Keratinocyte (primary cell): ENCODE measurements at places on chromosomes 6 and 20. TPM values are rescaled to one million over a fixed set of nuclear protein-coding genes. Genes with fewer than 3 reads are reported as not detected.

DNA sequence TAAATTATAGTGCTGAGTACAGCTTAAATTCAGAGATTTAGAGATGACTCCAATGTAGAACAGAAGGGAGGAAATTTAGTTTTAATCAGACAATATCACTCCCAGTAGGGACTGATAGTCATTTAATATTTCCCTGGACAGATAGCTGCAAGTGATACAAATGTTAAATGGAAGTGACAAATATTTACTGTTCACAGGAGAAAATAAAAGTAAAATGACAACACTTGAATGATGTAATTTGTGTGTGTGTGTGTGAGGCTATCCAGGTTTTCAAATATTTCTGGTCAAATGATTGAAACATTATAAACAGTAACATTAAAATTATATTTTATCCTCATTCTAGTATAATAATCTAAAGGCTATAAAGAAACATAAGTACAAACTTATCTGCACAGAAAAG lies 220.3 kb upstream of the THEMIS start:
- no peaks in the 10 kb centered on the region for H3K4me1 ChIP-seq
- DNase-seq, result no peak
- H3K36me3 ChIP-seq, result no peaks in the 10 kb centered on the region
- no peak overlapping the region for H3K27ac ChIP-seq
- no peak overlapping the region for H3K4me3 ChIP-seq

DNA sequence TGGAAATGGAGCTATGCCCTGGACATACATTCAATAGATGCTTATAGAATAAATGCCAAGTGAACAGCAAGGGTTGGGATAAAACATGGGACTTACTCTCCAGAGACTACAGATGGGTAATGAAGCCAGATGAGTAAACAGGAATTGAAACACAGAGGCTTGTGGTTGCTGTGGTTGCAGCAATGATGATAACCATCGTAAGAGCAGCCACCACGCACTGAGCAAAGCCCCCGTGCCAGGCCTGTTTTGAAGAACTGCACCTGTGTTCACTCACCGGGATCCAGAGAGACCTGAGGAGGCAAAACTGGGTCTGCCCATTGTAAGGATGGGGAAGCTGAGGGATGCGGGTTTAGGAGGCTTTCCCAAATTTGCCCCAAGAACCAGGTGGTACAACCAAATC lies 431.1 kb upstream of the CDH4 start:
- peaks cover 3% of the 10 kb centered on the region for H3K27me3 ChIP-seq
- H3K36me3 ChIP-seq, result no peaks in the 10 kb centered on the region
- no peaks in the 10 kb centered on the region for H3K4me1 ChIP-seq

GRCh38 chr6:16764188-16764950 lies 3.1 kb upstream of the ATXN1 start:
- no peak overlapping the region for H3K4me3 ChIP-seq
- H3K36me3 ChIP-seq, result no peaks in the 10 kb centered on the region
- no peaks in the 10 kb centered on the region for H3K27me3 ChIP-seq
- DNase-seq, result no peak
- H3K4me1 ChIP-seq, result peaks cover 35% of the 10 kb centered on the region

GRCh38 chr6:28977341-28978132 lies 27.6 kb downstream of the ZNF311 start:
- DNase-seq, result no peak
- peaks cover 21% of the 10 kb centered on the region for H3K4me1 ChIP-seq
- peak overlapping the region; percentile 23 for H3K4me3 ChIP-seq
- H3K27ac ChIP-seq, result peak overlapping the region; percentile 94

GRCh38 chr6:86937219-86938079 lies at the start of gene HTR1E:
Gene HTR1E (plus strand): TSS chr6:86937528. CDS start chr6:87015335, 77,807 bp downstream.
- no peaks in the 10 kb centered on the region for H3K36me3 ChIP-seq
- H3K27me3 ChIP-seq, result peaks cover 18% of the 10 kb centered on the region
- no peak within 1 kb of the TSS for H3K4me3 ChIP-seq

DNA sequence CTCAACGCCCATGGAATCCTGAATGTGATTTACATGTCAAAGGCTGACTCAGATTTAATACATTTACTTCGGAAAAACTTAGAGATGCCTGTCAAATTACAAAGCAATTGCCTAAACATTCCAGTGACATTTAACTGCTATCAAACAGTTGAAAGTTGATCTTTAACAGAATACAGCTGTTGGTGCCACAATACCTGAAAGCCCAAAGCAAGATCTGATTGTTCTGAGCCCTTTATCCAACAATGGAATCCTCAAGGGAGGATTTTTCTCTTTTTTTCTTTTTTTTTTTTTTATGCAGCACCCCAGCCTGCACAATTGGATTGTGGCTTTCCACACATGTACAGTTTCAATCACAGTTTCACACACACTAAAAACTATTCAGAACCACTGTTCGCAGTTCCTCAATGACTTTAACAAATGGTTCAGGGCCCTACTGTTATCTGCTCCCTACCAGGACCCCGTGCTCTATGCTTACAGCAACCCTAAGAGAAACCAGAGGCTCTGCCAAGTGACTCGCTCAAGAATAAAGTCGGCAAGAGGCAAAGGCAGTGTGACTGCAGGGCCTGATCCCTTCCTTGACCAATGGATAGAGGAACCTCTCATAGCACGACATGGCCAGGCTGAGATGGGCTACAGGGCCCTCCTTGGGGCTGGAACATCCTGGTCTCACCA lies 33.3 kb downstream of the EPB41L2 start:
- no peaks in the 10 kb centered on the region for H3K36me3 ChIP-seq
- H3K4me3 ChIP-seq, result no peak overlapping the region
- no peaks in the 10 kb centered on the region for H3K27me3 ChIP-seq
- peaks cover 6% of the 10 kb centered on the region for H3K4me1 ChIP-seq
- DNase-seq, result no peak

GRCh38 chr6:148650941-148651505 lies 95.8 kb upstream of the UST start:
- H3K27me3 ChIP-seq, result no peaks in the 10 kb centered on the region
- H3K27ac ChIP-seq, result no peak overlapping the region
- DNase-seq, result no peak
- no peaks in the 10 kb centered on the region for H3K36me3 ChIP-seq

DNA sequence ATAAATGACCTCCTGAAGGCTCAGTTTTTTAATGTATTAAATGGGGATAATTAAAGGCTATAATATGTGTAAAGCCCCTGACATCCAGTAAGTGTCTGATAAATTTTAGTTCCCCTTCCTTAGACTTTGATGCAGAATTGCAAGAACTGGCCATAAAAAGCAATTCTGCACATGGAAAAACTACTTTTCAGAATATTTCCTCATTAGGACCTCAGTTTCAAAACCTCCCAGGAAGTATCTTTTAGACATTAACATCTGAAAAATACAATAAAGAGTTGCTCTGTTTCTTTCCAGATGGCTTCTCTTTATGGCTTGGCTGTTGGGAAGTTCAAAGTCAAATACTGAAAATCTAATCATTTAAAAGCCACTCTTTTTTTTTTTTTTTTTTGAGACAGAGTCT lies 106.3 kb upstream of the ZNF217 start:
- no peaks in the 10 kb centered on the region for H3K27me3 ChIP-seq
- no peak overlapping the region for H3K27ac ChIP-seq
- H3K36me3 ChIP-seq, result no peaks in the 10 kb centered on the region
- no peaks in the 10 kb centered on the region for H3K4me1 ChIP-seq

- no peak for DNase-seq
- no peak overlapping the region for H3K4me3 ChIP-seq
- H3K36me3 ChIP-seq, result no peaks in the 10 kb centered on the region
- peaks cover 3% of the 10 kb centered on the region for H3K4me1 ChIP-seq
- no peak overlapping the region for H3K27ac ChIP-seq
- H3K27me3 ChIP-seq, result no peaks in the 10 kb centered on the region
These were observed 323.3 kb downstream of the BMP2 start for GRCh38 chr20:7090811-7091210.

GRCh38 chr6:119160911-119161310 lies 82.4 kb upstream of the FAM184A start:
- no peaks in the 10 kb centered on the region for H3K4me1 ChIP-seq
- peaks cover 3% of the 10 kb centered on the region for H3K27me3 ChIP-seq
- H3K4me3 ChIP-seq, result no peak overlapping the region
- H3K36me3 ChIP-seq, result no peaks in the 10 kb centered on the region
- no peak for DNase-seq
- H3K27ac ChIP-seq, result no peak overlapping the region

DNA sequence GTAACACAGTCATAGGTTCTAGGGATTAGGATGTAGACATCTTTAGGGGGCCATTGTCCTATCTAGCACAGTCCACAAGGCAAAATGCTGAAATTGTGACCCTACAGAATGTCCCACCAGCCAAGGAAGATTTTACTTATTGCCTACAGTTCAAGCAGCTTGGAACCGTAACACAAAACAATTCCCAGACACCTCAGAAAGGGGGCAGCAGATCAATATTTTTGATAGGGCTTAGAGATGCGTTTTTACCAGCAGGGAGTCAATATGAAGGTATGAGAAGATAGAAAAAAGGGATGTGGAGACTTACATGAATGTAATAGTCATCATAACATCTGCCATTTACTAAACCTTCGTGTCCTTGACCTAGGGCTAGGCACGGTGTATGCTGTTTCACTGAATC lies 81.0 kb downstream of the TMEM170B start:
- H3K36me3 ChIP-seq, result no peaks in the 10 kb centered on the region
- H3K27me3 ChIP-seq, result no peaks in the 10 kb centered on the region
- no peak for DNase-seq
- no peak overlapping the region for H3K4me3 ChIP-seq
- H3K27ac ChIP-seq, result no peak overlapping the region
- H3K4me1 ChIP-seq, result peaks cover 7% of the 10 kb centered on the region

Gene BNIP5
- not detected in 3 replicates for polyA plus RNA-seq

Gene SLC17A1
- not detected in 3 replicates for polyA plus RNA-seq

Gene KIF6
- 0.09 to 0.14 TPM in 2 of 3 replicates, not detected in the other for polyA plus RNA-seq
